Naive thymus-derived CD8-positive, alpha-beta T cell (primary cell): ENCODE measurements at places on chromosomes 3 and 15.

DNA sequence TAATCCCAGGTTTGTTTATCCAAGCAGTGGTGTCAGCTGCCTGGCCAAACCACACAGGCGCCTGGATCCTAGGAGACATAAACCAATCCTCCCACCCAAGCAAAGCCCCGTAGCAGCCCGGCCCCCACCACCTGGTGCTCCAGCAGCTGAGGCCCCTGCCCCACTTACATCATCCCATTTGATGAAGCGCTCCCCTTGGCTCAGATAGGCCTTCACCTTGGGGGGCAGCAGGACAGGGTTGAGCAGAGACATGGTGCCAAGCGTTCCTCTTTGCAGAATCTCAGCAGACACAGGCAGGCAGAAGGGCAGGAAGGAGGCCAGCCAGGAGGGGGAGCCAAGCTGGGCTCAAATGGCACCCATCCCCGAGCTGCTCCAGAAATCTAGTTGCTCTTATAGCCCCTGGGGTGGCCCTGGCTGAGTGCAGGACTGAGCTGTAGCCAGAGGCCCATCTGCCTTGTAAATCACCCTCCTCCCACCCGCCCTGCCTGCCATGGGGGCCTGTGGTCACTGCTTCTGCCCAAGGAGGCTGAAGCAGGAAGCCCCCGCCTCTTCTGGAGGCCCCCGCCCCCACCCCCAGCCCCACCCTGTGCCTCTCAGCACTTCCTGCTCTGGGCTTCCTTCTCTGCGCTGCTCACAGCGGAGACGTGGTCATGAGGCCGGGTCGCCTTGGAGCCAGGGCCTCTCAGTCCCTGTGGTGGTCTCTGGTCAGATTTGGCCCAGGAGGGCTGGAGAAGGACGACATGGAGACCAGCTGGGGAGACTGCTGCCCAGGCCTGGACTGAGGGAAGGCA lies at the start of gene PLCB2:
Gene PLCB2 (minus strand): TSS at position 515 of the 791 bp plus-strand sequence. CDS start 263 bp downstream, at position 252.
- no peaks in the 10 kb centered on the region for H3K27me3 ChIP-seq
- peaks cover 26% of the 10 kb centered on the region for H3K36me3 ChIP-seq
- peak; percentile 80 for DNase-seq
- peaks cover 54% of the 10 kb centered on the region for H3K4me1 ChIP-seq

GRCh38 chr3:154235330-154235729 lies 89.0 kb downstream of the DHX36 start:
- no peak overlapping the region for H3K27ac ChIP-seq
- H3K36me3 ChIP-seq: peaks cover 3% of the 10 kb centered on the region
- H3K4me1 ChIP-seq: no peaks in the 10 kb centered on the region

- no peak overlapping the region for H3K4me3 ChIP-seq
- no peaks in the 10 kb centered on the region for H3K27me3 ChIP-seq
- H3K4me1 ChIP-seq: no peaks in the 10 kb centered on the region
- no peak for DNase-seq
- H3K36me3 ChIP-seq: no peaks in the 10 kb centered on the region
- no peak overlapping the region for H3K27ac ChIP-seq
Measured at GRCh38 chr3:96175500-96175899, 638.9 kb upstream of the EPHA6 start.

GRCh38 chr3:179156775-179157174 lies 8.6 kb downstream of the PIK3CA start:
- no peaks in the 10 kb centered on the region for H3K27me3 ChIP-seq
- no peak overlapping the region for H3K4me3 ChIP-seq
- H3K4me1 ChIP-seq: peaks cover 66% of the 10 kb centered on the region
- no peak overlapping the region for H3K27ac ChIP-seq
- DNase-seq: no peak
- no peaks in the 10 kb centered on the region for H3K36me3 ChIP-seq
